Peyer's patch (tissue), 4 donors: ENCODE measurements at places on chromosomes 1 and 21.

DNA sequence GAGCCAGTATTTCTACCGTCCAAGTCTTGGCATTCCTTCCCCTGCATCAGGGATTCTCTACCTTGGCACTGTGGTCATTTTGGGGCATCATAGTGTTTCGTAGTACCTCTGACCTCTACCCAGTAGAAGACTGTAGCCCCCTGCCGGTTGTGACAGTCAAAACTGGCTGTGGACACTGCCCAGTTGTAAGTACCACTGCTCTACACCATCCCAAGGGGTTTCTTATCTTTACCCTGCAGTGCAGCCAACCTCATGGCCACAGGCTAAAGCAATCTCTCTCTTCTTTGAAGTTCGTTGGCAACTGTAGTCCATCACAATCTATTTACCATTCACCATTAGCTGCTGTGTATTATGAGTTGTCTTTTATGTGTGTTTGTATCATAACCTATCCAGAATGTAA lies 29.3 kb upstream of the ERO1B start:
- DNase-seq, result no peak

DNA sequence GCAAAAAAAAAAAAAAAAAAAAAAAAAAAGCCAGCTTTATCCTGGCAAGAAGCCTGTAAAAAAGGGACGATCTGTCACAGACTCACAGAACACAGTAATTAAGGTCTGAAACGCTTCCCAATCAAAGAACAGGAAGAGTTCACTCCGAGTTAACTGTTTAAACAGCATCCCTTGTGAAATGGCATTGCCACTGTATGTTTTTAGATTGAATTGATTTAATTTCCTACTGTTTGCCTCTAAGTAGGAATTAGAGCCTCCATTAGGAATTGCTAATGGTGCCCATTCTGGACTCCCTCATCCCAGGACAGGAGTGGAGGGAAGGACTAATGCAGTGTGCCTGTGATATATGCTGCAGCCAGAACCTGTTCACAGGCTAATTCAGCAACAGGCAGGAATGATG lies 370.8 kb downstream of the RWDD3 start:
- no peak for DNase-seq

GRCh38 chr21:35779690-35780570 lies 280.4 kb downstream of the SETD4 start:
- DNase-seq, result no peak

- DNase-seq, result no peak
These were observed 70.8 kb upstream of the TMPRSS2 start for GRCh38 chr21:41578716-41579115.

DNA sequence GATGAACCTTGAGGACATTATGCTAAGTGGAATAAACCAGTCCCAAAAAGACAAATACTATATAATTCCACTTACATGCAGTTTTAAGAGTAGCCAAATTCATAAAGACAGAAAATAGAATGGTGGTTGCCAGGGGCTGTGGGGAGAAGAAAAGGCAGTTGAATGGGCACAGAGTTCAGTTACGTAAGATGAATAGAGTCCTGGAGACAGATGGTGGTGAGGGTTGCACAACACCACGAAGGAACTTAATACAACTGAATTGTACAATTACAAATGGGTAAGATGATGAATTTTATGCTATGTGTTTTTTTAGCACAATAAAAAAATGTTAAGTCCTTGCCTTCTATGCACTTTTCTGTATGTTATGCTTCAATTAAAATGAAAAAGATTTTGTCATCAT lies 66.6 kb downstream of the CD34 start:
- no peak for DNase-seq

- no peak for DNase-seq
These were observed 110.8 kb upstream of the HOOK1 start for GRCh38 chr1:59703918-59704378.

GRCh38 chr1:198672124-198672523 lies 33.3 kb downstream of the PTPRC start:
- no peak for DNase-seq

GRCh38 chr1:151681923-151682322 lies 34.7 kb downstream of the CELF3 start:
- DNase-seq, result no peak

DNA sequence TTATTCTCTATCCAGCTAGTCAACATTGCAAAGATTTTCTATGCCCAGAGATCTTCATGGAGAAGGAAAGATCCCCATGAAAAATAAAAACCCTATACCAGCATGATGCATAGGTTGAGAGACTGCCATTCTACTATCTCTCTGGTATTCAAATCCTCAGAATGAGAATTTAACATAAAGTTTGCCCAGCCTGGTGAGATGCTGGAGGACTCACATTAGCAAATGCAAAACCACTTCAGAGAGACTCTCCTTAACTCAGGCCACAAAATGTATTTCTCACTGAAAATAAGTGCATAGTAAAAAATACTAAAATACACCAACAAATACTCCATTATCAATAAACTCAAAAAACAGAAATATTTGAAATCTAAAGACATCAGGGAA lies 430.0 kb upstream of the RUNX1 start:
- DNase-seq, result no peak

DNA sequence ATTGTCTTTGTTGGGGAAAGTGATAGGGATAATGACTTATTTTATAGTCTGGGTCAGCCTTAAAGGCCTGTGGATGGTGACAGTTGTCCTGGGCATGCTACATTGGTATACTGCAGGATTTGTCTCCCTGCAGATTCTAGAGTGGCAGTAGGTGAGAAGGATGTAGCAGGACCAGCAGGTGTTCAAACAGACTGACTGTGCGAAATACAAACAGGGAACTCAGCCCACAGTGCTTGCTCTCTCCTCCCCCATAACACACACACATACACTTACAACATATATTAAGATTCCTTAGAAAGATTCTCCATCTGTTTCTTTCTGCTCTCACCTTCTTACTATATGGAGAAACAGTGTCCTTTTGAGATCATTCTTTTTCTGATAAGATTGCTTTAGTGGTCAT lies 6.9 kb downstream of the PDE4B start:
- DNase-seq, result no peak

DNA sequence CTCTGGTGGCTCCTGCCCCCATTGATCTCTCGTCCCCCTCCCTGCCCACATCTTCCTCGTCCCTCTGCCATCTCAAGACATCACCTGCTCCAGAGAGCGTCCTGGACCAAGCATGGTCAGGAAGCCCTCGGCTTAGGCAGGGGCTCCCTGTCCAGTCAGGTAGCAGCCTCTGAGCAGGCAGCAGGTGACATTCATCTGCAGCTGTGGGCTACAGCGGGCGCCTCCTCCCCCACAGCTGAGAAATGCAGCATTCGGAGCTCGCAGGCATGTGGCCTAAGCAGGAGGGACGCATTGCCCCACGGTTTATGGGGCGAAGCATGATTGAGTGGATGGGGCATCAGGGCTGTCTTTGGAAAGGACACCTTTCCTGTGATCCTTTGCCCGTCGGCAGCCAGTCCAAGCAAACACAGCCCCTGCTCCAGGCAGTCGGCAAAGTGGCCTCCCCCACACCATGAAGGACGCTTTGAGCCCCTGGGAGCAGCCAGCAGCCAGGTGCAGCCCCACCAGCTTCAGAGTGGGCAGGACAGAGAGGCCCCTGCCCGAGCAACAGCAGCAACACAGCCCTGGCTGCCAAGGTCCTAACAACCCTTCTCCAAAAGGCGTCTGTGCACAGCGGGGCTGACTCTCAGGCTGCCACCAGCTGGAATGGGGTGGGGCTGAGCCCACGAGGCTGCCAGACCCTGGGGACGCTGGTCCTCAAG lies 234.1 kb upstream of the VAMP3 start:
- DNase-seq, result peak; percentile 38

DNA sequence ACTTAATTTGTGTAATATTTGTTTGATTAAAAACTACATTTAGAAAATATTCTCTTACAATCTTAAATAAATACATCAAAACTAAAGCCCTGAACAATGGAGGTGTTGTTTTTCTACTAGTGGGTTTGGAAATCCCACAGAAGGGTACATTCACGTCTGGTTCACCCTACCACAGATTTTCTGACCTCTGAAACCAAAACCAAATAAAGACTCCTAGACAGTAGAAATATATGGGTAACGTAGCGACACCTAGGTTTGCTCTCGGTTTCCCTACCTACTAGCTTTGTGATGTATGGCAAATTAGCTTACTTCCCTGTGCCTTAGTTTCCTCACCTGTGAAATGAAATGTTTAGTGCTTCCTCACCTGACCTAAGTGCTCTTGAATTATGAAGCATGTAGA lies 312.6 kb downstream of the DPYD start:
- DNase-seq, result no peak

DNA sequence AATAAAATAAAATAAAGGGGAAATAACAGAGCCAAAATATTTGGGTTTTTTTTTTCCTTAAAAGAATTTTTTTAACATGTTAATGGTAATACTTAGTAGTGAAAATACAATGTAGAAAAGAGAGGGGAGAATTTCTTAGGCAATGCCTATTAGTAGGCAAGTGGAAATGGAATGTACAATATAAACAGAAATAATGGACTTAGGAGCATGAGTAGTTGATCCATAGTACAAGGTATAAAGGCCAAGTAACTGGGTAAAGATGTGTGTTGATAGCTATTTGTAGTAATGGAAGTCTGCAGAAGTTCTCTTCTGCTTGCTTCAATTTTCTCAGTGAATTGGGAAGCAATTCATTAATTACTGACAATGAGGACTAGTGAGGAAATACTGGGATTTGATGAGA lies 34.4 kb downstream of the TESK2 start:
- no peak for DNase-seq

DNA sequence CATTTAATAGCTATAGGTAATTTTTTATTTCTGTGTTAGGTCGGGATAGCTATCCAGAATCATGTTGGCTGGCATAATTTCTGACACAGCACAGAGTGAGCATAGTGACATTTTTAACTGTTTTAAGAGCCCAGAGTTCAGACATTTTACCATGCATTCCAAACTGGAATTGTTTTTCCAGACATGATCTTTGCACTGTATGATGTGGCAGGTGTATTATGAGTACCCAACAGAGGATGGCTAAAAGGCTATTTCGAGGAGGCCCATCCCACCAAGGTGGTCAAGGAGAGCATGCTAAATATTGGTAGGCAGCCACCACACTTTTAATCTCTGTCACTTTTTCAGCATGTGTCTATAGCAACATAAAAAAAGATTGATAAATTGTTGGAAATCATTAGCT lies 137.3 kb upstream of the ST6GALNAC5 start:
- DNase-seq, result no peak

GRCh38 chr1:160659566-160659965 lies 12.7 kb upstream of the SLAMF1 start:
- DNase-seq, result no peak

DNA sequence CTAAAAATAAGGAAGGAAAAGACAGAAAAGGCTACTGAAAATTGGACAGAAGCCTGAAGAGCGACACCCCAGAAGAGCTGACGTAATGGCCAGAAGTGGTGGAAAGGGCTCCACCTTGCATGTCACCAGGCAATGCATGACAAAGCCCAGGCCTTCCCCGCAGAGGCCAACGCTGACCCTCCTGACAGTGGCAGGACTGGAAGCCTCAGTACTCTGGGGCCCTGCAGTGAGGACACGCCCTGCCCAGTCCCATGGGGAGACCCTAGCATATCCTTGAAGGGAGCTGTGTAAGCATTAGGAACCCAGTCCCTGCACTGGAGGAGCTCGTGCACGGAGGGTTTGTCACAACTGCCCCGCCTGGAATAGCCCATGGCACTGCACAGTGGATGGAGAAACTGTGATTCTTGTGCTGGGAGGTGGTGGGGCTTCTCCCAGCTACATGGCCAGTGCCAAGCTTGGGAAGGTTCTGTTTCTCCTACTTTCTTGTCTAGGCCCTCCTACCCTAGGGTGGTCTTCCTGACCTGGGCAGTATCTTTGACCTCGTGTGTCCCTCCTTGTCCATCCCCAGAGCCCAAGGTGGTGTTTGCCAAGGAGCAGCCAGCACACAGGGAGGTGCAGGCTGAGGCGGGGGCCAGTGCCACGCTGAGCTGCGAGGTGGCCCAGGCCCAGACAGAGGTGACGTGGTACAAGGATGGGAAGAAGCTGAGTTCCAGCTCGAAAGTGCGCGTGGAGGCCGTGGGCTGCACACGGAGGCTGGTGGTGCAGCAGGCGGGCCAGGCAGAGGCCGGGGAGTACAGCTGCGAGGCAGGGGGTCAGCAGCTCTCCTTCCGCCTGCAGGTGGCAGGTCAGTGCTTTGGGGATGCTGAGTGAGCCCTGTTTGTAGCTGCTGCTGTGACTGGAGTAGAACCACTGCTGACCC lies 60.4 kb downstream of the OBSCN start:
- DNase-seq, result no peak

DNA sequence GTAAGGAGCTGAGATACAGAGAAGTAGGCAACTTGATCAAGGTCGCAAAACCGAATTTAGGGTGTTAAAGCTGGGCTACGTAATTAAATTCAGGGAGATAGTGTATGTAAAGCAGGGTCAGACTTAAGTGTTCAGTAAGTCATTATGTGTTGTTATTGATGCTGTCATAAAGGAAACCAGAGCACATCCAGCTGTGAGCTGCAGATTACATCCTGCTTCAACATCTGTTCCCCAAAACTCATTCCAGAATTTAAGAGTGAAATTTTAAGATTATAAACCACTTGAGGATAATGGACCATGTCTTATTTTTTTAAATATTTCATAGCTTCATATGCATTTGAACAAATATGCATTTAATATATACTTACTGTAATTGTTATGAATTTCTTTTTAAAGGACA lies 49.7 kb downstream of the IVNS1ABP start:
- DNase-seq, result no peak

DNA sequence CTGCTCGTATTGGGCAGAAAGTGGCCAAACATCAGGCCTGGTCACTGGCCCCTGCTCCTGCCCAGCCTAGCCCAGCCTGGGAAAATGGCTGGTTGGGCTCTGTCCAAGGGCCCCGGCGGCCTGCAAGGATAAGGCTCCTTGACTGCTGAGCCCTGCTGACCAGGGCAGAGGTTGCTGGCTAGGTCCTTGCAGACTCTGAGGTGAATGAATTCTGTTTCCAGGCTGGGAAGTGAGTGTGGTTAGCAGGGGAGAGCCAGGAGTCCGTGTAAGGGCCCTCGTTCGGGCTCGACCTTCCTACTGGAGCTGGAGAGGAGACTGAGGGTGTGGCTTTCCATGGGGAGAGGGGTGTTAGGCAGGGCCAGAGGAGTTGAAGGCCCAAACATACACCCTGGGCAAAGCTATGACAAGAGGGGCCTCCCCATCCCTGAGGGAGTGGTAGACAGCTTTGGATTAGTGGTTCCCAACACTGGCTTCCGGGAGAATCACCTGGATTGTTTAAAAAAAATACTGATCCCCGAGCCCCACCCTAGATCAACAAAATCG lies 20.6 kb downstream of the CSF1 start:
- no peak for DNase-seq

DNA sequence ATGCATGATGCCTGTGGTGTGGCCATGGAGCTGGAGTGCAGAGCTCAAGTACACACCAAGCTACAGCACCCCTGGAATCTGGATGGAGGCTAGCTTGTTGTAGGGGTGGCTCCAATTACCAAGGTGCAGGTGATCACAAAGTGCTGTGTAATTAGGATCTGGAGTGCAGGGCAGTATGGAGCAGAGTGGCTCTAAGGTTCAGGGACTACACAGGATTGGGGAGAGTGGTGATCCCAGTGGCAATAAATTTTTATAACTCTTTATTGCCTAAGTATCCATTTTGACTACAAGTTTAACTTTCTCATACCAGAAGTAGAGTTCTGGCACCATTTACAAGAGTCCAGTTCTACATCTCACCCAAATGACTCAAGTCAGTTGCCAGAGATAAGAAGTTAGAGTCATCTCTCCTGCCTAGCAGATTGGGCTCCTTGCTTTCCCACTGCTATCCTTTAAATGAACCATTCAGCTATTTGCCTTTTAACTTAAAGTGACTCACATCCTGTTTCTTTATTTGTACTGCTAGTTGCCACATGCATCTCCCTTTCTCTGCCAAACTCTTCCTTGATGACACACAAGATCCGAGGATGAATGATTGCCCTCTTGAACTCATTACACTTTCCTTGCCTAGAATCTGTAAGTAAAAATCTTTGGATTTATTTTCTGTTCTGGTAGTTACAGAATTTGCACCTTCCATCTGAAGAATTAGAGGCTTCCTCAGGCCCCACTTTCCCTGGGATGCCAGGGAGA lies 427.2 kb downstream of the KCNT2 start:
- DNase-seq, result no peak
